Fibroblast of skin of right quadriceps (primary cell): ENCODE measurements at places on chromosomes 2 and 18.

DNA sequence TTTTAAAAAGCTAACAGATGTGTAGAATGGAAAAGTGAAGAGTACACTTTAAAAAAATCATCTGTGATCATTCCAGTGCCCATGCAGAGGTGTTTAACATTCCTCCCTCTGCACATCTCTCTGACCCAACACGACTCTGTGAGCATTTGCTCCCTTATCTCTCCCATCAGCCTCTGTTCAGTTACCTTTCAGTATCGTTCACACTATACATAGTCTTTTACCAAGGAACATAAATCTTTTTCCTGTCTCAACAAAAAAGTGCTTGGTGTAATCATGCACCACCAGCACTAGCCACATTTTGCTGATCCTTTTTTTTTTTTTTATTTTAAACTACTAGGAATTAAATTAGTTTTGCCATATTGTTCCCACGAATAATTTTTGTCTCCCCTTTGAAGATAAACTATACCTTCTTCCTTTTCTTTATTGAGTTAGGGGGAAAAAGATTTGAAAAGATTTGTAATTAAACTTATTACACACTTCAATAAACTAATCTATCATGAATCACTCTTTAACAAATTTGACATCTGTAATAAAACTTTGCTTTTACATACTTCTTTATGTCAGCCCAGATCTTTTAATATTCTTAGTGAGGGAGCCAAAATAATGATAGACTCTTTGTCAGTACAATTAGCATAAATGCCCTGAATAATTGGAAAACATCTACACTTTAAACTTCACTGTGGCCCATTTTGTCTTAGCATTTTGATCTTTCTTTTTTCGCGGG lies 489.8 kb upstream of the FANCL start:
- no peak for DNase-seq

DNA sequence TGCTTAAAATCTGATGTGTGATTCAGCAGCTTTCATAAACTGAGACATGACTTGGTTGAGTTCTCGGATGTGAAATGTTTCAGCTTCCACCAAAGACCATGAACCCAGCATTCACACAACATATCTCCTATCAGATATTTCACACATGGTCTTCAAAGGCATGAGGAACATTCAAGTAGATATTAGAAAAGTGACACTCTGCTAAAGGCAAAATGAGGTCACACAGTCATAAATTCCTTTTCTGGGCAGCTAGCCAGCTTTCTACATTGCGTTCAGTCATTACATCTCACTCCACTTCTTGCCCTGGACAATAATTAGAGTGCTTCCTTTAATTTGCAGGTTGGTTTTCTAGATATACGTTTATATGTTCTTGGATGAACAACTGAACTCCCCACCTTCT lies 96.7 kb downstream of the GAREM1 start:
- peak; percentile 53 for DNase-seq

GRCh38 chr2:69196327-69197117 lies 183.5 kb downstream of the ANTXR1 start:
- DNase-seq: peak; percentile 99

- DNase-seq: no peak
Measured at GRCh38 chr2:102618452-102619413, 620 bp upstream of the SLC9A2 start.

DNA sequence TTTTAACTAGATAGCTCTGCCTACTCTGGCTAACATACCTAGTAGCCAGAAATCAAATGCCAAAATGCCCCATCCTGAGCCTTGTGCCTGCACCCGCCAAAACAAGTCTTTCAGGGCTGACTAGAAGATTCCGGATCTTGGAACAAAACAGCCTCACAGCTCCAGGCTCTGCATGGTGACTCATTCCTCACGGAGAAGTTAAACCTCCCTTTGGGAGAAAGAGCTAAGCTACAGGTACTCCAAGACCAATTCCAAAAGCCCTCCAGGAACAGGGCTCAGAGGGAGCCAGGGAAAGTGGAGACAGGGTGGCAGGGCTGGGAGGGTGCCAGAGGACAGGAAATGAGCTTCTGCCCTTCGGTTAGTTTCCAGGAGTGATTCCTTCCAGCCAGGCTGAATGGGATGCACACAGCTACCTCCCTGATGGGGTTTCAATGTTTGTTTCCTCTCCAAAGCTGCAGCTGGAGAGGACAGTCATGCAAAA lies 295.6 kb downstream of the TNS1 start:
- DNase-seq: peak; percentile 44
